Memory B cell (primary cell): ENCODE measurements at places on chromosomes 5 and 9.

- DNase-seq = no peak
Measured at GRCh38 chr9:114259798-114260523, 62.9 kb upstream of the ORM1 start.

DNA sequence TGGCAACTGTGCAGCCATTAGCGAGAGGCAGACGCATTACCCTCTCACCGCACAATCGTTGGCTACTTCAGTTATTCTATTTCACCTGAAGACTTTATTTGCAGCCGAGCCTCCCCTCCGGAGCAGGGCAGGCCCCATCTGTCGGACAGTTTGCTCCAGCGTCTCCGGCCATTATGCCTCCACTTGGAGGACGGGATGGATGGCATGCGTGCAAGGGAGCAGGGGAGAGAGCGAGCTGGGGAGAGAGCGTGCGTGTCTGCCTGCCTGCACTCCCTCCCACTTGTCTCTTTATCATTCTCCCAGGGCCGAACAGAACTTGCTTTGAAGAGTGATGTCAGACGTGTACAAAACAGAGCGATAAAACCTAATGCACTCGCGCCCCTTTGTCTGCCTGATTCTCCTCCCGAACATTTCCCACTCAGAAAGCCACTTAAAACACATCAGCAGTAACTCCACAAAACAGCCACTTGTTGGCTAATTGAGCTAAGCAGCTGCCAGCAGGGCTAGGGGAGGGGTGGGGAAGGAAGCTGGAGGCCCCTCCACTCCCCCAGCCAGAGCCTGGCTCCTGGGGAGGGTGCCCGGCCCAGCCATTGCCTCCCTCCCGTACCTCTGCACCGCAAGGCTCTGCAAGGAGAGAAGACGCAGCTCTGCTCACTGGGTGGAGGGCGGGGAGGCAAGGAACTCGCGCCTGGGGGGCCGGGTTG lies 43.4 kb upstream of the FUBP3 start:
- DNase-seq = no peak

GRCh38 chr5:51632027-51632426 lies 248.8 kb downstream of the ISL1 start:
- no peak for DNase-seq

DNA sequence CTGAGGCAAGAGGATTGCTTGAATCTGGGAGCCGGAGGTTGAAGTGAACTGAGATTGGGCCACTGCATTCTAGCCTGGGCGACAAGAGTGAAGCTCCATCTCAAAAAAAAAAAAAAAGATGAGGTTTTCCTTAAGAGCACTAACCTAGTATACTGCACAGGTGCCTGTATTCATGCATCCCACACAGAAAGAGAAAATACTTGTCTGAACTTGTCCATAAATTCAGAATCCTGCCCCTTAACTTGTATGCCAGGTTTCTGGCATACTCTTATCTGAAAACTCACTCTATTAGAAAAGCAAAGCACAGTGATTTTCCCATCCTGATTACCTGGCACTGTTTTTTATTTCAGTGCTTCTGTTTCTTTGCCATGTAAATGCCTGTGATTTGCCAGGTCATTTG lies 125.3 kb upstream of the CDKN2B start:
- no peak for DNase-seq

DNA sequence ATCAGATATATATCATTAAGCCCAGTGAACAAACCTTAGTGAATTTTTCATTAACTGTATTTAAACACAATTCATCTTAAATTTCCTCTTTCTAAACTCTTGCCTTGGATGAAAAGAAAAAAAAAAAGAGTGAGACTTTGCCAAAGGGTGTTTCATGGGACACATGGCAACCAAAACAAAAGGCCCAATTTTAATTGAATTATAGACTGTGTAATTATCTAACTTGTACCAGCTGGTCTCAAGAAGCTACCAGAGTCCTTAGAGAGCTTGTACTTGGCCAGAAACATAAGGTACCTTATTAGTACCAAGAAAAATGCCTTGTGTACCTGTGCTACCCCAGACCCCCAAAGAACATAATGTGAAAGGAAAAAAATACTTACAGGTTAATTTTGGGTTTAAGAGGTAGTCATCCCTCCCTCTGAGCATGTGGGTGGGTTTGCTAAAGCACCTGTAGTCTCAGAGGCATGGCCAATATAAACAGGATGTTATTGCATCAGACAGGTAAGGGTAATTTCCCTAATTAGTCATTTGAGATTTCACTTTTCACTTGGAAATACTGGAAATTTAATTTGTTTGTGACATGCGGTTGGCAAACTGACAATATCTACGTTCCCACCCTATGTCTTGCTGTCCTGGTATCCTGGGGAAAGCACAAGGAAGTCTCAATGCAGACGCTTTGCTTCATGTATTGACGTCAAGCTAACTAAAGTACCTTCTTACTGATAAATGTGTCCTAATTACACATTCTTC lies 90.1 kb downstream of the SNCAIP start:
- DNase-seq = no peak

GRCh38 chr5:131513780-131514179 lies 121.2 kb downstream of the RAPGEF6 start:
- DNase-seq = no peak

DNA sequence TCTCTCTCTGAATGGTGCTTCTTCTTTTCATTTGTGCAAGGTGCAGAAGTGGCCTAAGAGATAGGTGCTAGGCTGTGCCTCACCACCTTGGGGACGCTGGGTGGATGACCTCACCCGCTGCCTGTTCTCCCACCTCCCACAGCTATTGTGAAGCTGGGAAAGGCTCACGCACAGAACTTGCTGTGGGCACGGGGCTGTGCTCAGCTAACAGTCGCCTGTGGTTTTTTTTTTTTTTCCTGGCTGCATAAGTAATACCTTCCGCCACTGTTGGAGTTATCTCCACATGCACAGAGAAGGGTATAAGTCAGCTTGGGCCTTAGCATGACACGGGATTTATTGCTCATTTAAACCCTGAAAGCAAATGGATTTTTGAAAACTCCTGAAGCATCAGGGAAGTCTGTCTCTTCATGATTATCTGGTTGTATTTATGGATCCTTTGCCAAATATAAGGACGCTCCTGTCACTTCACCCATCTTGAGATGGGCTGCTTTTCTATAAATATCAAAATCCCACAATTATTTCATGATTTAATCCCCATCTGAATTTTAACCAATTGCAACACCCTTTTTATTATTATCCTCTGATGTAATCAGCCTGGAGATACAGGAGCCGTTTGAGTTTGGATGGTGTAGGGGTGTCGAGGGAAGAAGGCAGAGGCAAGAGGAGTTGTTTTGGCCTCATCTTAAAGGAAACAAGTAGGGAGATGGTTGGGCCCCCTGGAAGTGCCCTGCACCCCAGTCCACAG lies 9.0 kb downstream of the DBH start:
- DNase-seq = no peak

DNA sequence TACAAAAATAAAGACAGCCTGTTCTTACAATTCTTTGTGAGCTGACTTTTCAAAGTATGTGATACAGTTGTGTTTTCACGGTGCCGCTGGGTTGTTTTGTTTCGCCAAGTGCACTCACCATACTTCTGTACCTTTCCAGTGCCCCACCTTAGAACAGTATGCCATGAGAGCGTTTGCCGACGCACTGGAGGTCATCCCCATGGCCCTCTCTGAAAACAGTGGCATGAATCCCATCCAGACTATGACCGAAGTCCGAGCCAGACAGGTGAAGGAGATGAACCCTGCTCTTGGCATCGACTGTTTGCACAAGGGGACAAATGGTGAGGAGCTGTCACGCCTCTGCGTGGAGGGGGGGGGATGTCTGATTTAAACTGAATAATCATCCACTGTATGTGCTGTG lies 12.9 kb downstream of the CCT5 start:
- no peak for DNase-seq

- DNase-seq = no peak
Measured at GRCh38 chr9:121317737-121318630, 50.0 kb downstream of the GSN start.

GRCh38 chr5:175572886-175573285 lies 85.0 kb upstream of the HRH2 start:
- DNase-seq = no peak

- no peak for DNase-seq
Measured at GRCh38 chr5:177179431-177179830, 45.9 kb downstream of the NSD1 start.

DNA sequence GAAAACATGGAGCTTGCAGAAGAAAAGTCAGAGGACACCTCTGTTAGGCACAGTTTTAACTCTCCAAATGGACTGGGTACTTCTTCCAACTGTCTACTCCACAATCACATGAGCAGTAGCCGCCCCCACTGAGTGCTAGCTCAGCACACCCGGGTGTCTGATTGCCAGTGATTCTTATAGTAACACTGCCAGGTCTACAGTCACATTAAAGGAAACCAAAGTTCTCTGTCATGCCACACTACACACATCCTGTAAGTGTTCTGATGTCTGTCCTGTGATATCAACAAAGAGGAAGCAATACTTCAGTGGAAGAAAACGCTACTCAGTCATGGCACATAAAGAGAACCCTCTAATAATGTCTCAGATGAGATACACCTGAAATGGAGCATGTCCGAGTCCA lies at the start of gene HAVCR2:
HAVCR2 (minus strand) TSS at position 69 of the 400 bp plus-strand sequence; CDS start at position 8, 61 bp downstream.
- DNase-seq = peak; percentile 26

DNA sequence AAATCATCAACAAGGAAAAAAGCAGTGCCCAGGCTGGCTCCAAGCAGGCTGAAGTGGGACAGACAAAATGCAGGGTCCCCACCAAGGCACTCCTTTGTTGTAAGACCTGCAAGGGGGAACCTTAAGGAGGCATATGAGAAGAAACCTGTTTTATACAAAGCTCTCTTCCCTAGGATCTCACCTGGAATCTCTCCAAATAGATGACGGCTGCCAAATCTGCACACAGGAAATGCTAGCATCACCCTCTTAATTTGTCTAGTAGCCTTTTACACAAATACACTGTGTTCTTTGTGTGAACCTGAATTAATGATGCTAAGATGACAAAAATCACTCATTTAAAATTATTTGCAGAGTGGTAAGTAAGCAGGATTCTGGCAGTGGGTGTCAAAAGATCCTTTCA lies 280.2 kb downstream of the SPOCK1 start:
- no peak for DNase-seq

- no peak for DNase-seq
Measured at GRCh38 chr5:159218595-159219023, 9.3 kb upstream of the RNF145 start.

DNA sequence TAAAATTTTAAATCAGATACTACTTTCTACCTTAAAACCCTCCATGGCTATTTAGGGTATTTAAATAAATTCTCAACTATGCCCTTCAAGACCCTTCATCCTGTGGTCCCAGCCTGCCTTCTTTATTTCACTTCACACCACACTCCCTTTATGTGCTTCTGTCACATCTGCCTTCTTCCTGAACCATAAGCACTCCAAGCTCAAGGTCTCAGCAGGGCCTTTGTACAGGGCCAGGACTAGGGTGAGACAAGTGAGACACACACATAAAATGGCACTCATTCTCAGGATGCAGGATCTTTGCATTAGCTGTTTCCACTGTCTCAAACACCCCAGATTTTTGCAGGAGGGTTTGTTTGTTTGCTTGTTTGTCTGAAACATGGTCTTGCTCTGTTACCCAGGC lies 7.6 kb downstream of the ITK start:
- no peak for DNase-seq
